ENCODE measurements at places on chromosomes 1 and 21. TPM values are rescaled to one million over a fixed set of nuclear protein-coding genes. Genes with fewer than 3 reads are reported as not detected.

HCRTR1 gene
- polyA plus RNA-seq: 0.16 TPM

CENPL gene
- polyA plus RNA-seq: 11.2 TPM

SIPA1L2 gene
- polyA plus RNA-seq: 24.4 TPM

KIAA1614 gene
- polyA plus RNA-seq: 13.4 TPM

HLX gene
- polyA plus RNA-seq: 49.3 TPM

DMRTA2 gene
- 0.06 TPM for polyA plus RNA-seq

TFF3 gene
- polyA plus RNA-seq: 8.4 TPM

OPRD1 gene
- 0.23 TPM for polyA plus RNA-seq

VASH2 gene
- polyA plus RNA-seq: 35.4 TPM

MSH4 gene
- polyA plus RNA-seq: 0.30 TPM

CRNN gene
- polyA plus RNA-seq: not detected

GPATCH4 gene
- 27.4 TPM for polyA plus RNA-seq

RGS18 gene
- polyA plus RNA-seq: 4.3 TPM

PLA2G2A gene
- 1.5 TPM for polyA plus RNA-seq

RSPH1 gene
- 27.3 TPM for polyA plus RNA-seq

Measured in left lung (tissue), 14 donors.